ENCODE measurements at places on chromosomes 1 and 21.

- no peak for DNase-seq
Observed at GRCh38 chr1:235004840-235005391, 123.7 kb downstream of the TOMM20 start.

DNA sequence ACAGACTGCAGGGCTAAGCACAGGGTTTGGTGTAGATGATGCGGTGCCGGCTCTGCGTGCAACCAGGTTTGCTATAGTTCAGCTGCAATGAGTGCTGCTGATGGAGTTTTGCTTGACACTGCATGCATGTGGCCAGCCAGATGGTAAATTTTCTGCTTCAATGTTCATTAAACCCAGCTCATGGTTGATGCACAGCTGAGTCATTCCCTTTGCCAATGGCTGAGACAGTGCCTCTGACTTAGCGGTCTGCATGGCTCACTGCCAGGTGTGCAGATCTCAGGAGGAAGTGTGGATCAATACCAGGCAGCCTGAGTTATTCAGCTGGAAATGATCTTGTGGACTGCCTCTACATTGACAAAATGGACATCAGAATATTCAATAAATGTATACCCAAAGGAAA, 172.7 kb upstream of the ZP4 start:
- DNase-seq: no peak

DNA sequence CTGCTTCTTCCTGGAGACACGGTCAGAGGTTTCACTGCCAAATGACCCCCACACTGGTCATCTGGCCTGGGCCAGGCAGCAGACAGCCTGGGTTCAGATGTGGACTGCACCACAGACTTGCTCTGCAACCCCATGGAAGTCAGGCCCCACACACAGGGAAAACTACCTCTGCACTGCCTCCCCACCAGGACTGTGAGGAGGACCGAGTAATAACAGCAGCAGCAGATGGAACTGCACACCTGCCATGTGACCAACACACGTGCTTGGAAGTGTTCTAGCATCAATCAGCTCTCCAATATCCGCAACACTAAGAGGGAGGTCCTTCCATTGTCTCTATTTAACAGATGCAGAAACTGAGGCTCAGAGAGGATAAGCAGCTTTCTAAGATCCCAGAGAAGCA, 51.4 kb downstream of the SLC9A1 start:
- no peak for DNase-seq

- DNase-seq: no peak
Observed at GRCh38 chr1:21855257-21856096, 43.4 kb downstream of the LDLRAD2 start.

- no peak for DNase-seq
Observed at GRCh38 chr1:147169840-147170674, 2.2 kb downstream of the PRKAB2 start.

All from stimulated activated CD4-positive, alpha-beta T cell treated with anti-CD3 and anti-CD28 coated beads, Interleukin-1b, Interleukin-23, amount 100 ng/mL, for 1 hour (primary cell).